ENCODE measurements at places on chromosomes 1 and 21.

- DNase-seq: peak; percentile 87
Measured at GRCh38 chr1:39691383-39692151, at the start of gene HPCAL4. Gene HPCAL4, minus strand, starts transcription at chr1:39691433. Its CDS starts 6,830 bp downstream, at chr1:39684603.

DNA sequence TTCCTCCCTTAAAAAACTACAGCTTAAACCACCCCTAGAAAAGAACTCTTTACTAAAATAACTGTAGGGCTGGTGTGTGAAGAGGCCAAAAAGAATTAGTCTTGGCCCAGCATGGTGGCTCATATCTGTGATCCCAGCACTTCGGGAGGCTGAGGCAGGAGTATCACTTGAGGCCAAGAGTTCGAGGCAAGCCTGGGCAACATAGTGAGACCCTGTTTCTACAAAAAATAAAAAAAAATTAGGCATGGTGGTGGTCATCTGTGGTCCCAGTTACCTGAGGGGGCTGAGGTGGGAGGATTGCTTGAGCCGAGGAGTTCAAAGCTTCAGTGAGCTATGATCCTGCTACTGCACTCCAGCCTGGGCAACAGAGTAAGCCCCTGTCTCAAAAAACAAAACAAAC lies 44.9 kb downstream of the BCAR3 start:
- no peak for DNase-seq

GRCh38 chr1:160777486-160778089 lies 18.4 kb upstream of the LY9 start:
- DNase-seq: peak; percentile 19

DNA sequence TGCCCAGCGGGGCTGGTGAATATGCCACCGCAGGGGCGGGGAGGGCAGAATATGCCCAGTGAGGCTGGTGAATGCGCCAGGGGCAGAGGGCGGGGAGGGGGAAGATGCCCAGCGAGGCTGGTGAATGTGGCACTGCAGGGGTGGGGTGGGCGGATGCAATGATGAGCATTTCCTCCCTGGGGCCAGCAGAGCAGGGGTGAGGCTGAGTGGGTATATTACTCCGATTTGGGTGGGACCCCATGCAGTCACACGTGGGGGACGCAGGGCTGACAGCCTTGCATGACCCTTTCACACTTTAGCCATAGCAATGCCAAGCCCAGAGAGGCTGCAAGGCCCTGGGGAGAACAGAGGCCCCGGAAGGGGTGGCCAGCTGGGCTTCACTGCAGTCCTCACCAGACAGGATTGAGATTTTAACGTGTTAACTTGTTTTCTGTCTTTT lies 9.3 kb upstream of the SLX9 start:
- DNase-seq: peak; percentile 62

DNA sequence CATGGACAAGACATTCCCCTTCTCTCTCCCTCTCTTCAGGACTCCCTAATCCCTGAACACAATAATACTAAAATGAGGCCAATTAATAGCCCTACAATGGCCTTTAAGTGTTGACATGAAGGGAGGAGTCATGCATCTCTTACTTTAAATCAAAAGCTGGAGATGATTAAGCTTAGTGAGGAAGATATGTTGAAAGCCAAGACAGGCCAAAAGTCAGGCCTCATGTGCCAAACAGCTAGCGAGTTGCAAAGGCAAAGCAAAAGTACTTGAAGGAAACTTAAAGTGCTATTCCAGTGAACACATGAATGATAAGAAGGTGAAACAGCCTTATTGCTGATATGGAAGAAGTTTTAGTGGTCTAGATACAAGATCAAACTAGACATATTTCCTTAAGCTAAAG lies 49.5 kb upstream of the CD46 start:
- DNase-seq: no peak

- DNase-seq: no peak
Measured at GRCh38 chr1:116737855-116738321, 16.3 kb upstream of the CD2 start.

GRCh38 chr1:29124366-29125236 lies 898 bp upstream of the TMEM200B start:
- DNase-seq: peak; percentile 35

- no peak for DNase-seq
Measured at GRCh38 chr1:15159166-15159555, 5.6 kb downstream of the TMEM51 start.

GRCh38 chr1:26706315-26706714 lies 10.5 kb downstream of the ARID1A start:
- DNase-seq: no peak

DNA sequence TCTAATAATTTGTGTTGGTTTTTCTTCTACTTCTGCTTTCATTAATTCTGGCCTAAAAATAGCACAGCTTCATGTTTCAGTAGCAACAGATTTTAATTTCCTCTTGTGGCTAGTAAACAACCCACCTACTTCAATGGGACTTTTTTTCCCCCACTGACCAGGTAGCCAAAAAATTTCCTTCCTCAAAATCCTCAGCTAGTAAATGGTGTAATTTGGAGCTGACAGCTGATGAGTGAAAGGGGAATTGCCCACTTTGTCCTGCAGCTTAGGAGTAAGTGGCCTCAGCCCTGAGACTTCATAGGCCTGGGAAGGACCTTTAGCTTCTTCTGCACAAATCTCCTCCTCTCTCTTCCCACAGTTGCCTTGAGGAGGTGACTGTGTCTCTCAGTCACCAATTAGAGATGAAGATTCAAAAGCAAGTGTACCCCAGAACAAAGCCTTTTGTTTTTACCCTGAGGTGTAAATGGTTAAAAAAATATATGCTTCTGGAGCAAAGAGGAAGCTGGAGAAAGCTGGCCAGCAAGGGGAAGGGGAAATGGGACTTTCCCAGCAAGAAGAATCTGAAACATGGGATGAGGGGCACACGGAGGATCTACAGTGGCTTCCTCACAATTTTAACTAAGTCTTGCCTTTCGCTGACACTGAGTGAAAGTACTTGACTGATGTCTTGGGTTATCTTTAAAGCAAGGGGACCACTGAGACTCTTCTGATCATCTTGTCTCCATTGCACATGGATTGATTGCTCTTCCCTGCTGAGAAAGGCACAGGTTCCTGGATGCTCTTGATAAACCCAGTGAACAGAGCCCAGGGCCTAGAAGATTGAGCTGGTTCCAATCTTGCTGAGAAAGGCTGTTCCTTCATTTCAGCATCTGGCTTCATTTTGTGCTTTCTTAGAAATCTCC lies 35.8 kb upstream of the VCAM1 start:
- no peak for DNase-seq

GRCh38 chr1:97901017-97901658 lies 19.7 kb downstream of the DPYD start:
- DNase-seq: no peak

DNA sequence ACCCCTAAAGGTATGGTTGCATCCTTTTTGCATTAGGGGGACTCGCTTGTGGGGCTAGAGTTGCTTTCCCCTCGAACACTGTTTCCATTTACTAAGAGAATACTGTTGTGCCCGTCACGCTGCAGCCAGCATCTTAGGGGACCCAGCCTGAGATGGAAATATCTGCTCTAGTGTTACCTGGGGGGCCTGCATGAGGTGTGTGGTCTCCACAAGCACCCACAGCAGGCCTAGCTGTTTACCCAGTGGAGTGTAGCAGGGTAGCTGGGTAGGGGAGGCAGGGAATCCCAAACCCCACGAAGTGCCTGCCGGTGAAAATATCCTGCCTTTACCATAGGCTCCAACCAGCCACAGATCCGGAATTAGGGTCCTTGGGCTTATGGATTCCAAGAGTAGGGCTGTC lies 303.6 kb downstream of the PTPRU start:
- no peak for DNase-seq

GRCh38 chr1:22533244-22533895 lies 29.9 kb upstream of the EPHA8 start:
- no peak for DNase-seq

Data from activated T-cell treated with anti-CD3 and anti-CD28 coated beads for 1 hour (primary cell).